Stimulated activated CD4-positive, alpha-beta T cell treated with anti-CD3 and anti-CD28 coated beads, Interleukin-15, amount 100 ng/mL, for 24 hours (primary cell): ENCODE measurements at places on chromosomes 1 and 21.

- DNase-seq: no peak
These were observed 1.3 kb downstream of the MTFR1L start for GRCh38 chr1:25821112-25821476.

DNA sequence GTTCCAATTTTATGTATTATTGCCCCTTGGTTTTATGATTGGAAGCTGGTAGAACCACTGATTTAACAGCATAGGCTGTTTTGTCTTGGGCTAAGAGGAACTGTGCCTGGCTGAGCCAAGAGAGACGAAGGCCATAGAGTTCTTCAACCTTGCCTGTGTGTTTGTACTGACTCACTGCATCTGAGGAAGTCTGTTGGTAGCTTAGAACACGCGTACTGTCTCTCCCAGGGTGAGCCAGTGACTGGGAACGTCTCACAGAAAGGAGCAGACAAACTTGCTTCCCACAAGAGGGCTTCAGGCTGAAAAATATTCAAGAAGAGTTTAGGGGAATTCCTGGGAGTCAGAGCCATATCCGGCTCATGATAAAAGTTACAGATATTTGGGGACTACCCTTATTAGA is 14.9 kb downstream of the TMEM51 start:
- no peak for DNase-seq

GRCh38 chr21:42465803-42466127 is 30.3 kb downstream of the RSPH1 start:
- no peak for DNase-seq

DNA sequence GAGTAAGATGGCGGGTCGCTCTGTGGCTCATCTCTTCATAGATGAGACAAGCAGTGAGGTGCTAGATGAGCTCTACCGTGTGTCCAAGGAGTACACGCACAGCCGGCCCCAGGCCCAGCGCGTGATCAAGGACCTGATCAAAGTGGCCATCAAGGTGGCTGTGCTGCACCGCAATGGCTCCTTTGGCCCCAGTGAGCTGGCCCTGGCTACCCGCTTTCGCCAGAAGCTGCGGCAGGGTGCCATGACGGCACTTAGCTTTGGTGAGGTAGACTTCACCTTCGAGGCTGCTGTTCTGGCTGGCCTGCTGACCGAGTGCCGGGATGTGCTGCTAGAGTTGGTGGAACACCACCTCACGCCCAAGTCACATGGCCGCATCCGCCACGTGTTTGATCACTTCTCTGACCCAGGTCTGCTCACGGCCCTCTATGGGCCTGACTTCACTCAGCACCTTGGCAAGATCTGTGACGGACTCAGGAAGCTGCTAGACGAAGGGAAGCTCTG is 2.4 kb downstream of the TNFAIP8L2 start:
- DNase-seq: peak; percentile 31

- no peak for DNase-seq
These were observed 6.4 kb downstream of the TSPAN2 start for GRCh38 chr1:115082949-115083348.

GRCh38 chr21:17783481-17784179 is 35.5 kb downstream of the C21orf91 start:
- peak; percentile 34 for DNase-seq

GRCh38 chr1:74703386-74704182 is 29.3 kb downstream of the CRYZ start:
- no peak for DNase-seq

DNA sequence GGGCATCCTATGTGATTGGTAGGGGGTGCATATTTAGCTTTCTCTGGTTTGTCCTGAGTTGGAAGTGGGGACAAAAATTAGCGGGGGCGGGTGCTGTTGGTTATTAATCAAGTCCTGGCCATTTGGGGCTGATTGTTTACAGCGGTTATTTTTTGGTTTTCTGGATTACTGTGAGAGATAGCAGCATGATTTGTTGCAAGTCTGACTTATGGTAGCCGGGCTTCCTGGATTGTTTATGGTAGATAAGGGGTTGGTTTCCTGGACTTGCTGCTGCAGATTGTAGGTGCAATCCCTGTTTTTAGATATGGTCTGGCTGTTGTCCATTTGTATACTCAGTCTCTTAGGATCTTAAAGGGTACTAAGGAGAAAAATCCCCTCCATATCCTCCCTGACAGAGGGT is 12.1 kb upstream of the PROK1 start:
- DNase-seq: no peak

GRCh38 chr1:155171836-155172731 is 1.0 kb downstream of the KRTCAP2 start:
- no peak for DNase-seq

GRCh38 chr1:51331206-51332100 is 1.1 kb upstream of the TTC39A start:
- no peak for DNase-seq

DNA sequence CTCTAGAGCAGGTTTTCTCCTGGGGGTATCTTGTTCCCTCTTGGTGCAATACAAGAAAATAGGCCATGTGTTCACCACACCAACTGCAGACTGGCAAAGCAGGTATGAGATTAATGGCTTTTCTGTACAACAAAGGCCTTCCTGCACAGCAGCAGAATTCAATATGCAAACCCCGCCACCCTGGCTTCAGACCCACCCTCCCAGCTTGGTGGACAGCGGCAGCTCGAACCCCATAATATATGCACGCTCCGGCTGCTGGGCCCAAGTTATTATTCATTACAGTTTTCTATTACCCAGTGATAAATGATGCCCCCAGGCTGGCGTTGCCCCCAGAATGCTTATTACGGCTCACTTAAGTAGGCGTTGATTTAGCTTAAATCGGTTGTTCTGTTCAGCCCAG is 144.2 kb downstream of the RRAGC start:
- DNase-seq: no peak

- DNase-seq: no peak
These were observed 110.7 kb downstream of the RAVER2 start for GRCh38 chr1:64855557-64855956.

DNA sequence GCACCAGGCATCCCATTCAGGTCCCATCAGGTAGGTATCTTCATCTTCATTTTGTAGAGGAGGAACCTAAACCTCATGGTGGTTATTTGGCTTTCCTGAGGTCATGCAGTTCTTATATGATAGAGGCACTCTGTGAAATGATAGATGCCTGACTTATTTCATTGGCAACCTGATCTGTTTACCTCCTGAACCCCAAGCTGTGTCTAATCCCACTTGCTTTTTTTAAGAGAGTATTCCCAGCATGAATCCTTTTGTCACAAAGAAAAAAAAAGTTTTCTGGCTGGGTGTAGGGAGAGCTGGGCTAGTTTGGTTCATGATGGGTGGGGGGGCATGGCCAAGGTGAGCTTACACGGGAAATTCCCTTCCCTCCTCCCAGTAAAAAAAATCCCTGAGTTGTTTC is 154.2 kb downstream of the TENT5C start:
- no peak for DNase-seq

DNA sequence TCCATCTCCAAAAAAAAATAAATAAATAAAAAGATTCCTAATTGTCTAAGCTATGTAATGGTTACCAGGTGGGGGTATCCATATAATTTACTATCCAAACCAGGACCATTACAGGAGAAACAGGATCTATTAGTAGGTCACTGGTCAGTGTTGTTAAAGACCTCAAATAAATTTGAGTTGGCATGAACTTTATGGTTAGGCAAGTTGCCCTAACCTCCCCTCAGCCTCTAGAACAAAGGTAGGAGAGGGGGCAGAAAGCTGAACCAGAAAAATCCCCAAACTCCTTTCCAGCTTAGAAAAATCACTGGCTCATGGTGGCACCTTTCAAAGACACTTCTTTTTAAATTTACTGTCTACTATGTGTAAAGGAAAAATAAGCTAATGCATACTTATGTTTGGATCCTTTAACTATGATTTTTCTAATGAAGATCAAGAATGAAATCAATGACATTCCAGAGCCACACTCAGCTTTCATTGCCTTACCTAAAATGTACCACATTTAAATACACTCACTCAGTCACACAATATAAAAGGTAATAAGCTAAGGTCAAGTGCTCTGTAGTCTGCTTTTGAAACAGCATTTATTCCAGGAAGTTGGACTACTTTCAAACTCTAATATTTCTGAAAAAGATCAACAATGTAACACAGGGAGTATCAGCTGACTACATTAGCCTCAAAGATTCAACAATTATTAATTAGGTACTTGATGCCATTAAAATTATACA is 13.8 kb downstream of the EIF4G3 start:
- DNase-seq: no peak

DNA sequence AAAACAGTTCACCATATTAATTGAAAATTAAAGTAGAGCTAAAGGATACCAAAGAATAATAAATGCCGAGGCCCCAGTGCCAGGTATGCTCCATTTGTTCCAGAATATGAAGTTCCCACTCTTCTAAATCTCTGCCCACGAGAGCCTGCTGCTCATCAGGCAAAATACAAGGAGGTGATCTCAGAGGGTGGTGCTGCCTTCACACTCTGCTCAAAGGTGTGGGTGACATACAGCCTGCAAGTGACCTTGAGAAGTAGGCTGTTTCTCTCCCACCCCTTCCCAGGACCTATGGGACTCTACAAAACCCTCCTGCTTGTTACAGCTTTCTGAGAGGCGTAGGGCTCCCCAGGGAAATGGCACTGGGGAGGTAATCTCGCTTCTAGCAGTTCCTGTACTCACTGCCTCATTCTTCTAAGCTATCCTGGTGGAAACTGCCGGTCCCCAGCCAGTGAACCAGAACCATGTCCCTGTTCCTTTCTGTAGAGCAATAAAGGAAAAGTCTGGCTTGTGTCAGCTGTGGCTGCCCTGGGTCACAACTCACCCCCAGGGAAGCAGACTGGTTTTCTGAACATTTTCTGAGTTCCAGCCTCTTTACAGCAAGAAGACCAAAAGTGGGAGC is 26.9 kb upstream of the DPT start:
- no peak for DNase-seq

- no peak for DNase-seq
These were observed 559.5 kb upstream of the CHRM3 start for GRCh38 chr1:238826891-238827290.

GRCh38 chr1:43383449-43383848 is 6.2 kb downstream of the MED8 start:
- no peak for DNase-seq

GRCh38 chr1:196649990-196650389 is 1.9 kb upstream of the CFH start:
- no peak for DNase-seq

GRCh38 chr1:107919953-107920352 is 45.0 kb downstream of the VAV3 start:
- DNase-seq: no peak

DNA sequence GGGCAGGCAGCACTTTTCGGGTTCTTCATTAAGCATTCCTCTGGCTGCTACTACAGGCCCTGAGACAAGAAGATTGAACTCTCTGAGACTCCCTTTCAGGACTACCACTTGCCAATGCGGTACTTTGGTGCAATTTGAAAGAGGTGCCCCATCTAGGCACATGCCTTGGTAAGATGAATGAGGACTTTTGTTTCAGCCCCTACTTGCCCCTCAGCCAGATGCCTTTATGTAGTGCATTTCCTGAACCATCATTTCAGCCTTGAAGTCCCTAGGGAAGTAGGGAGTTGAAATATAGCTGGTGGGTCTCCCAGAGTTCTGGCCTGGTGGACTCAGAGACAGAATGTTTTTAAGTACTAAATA is 123.8 kb downstream of the PLXNA2 start:
- no peak for DNase-seq

- no peak for DNase-seq
These were observed 107.3 kb upstream of the POU3F1 start for GRCh38 chr1:38153778-38154470.
